T-helper 2 cell (primary cell): ENCODE measurements at places on chromosomes 5 and 9.

GRCh38 chr5:1545126-1545804 lies 21.5 kb upstream of the LPCAT1 start:
- DNase-seq: no peak

- DNase-seq: no peak
These were observed 86.7 kb downstream of the BRINP1 start for GRCh38 chr9:119282476-119283077.

GRCh38 chr5:97501286-97501964 lies 318.4 kb upstream of the RIOK2 start:
- no peak for DNase-seq

DNA sequence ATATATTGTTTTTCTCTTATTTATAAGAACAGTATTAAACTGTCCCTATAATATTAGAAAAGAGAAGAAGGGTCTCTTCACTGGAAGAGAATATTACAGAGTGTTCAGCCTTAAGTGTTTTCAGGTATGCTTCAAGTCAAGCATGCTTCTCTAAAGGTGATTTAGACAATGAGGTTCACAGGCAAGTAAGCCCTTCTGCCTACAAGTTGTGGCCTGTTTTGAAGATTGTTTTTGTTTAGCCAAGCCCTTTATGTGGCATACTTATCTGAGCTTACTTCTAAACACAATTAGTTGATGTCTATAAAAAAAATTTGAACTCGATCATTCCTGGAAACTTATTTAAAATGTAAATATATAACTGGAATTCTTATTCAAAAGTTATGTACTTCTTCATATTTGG lies 343.8 kb upstream of the CDH18 start:
- no peak for DNase-seq

- DNase-seq: no peak
These were observed 132.0 kb downstream of the SEC61B start for GRCh38 chr9:99354104-99354503.

DNA sequence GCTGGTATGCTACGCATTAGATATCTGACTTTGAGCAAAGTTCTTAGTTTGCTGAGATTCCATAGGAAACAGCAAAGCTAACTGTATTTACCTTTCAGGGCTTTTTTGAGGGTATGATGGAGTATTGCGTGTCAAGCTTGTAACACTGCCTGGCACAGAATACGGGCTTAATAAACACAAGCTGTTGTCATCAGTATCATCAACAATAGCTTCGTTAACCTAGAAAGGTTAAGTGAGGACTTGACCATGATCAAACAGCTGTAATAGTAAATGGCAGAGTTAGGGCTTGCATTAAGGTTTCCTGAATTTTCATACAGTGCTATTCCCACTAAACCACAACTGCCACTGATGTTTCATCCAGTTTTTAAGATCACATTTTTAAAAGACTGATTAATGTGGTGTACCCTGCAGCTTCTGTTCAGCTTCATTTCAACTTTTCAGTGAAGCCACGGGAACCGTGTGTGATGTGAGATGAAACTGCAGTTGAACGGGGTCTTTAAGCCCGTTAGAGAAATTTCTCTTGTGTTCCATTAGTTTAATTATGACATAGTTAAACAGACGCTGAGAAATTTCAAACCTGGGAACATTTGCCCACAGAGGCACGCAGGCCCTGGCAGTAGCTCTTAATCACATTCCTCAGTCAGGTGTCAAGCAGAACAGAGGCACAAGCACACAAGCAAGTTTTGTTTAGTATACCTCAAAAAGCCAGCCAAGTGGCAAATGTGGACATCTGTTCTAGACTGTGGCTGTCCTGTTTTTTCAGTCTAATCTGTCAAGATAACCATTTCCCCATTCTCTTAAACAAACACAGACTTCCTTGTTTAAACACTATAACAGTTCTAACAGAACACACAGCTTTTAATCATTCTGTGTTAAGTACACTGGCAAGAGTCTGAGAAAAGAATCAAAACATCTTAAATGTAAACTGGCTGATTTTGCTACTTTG lies 147.1 kb downstream of the ZNF608 start:
- DNase-seq: no peak
